ENCODE measurements at places on chromosomes 1 and 21.

GRCh38 chr1:54255026-54255702, 55.2 kb downstream of the MRPL37 start:
- DNase-seq = no peak

GRCh38 chr1:164510435-164510834, 48.5 kb upstream of the PBX1 start:
- no peak for DNase-seq

- DNase-seq = no peak
Measured at GRCh38 chr1:156276532-156276931, 6.1 kb downstream of the SMG5 start.

- peak; percentile 36 for DNase-seq
Measured at GRCh38 chr1:175157200-175157599, 35.4 kb downstream of the KIAA0040 start.

- DNase-seq = no peak
Measured at GRCh38 chr1:229058729-229059128, 212.2 kb upstream of the RAB4A start.

GRCh38 chr1:54934869-54935268, 45.6 kb upstream of the TMEM61 start:
- DNase-seq = no peak

GRCh38 chr21:26179501-26179900, 8.9 kb upstream of the APP start:
- DNase-seq = no peak

- DNase-seq = no peak
Measured at GRCh38 chr1:196098000-196098399, 510.2 kb downstream of the KCNT2 start.

- no peak for DNase-seq
Measured at GRCh38 chr1:156060937-156061636, at the start of gene RAB25. Gene RAB25, plus strand, starts transcription at chr1:156061160. Its CDS starts 241 bp downstream, at chr1:156061401.

GRCh38 chr1:25568834-25569596, 25.6 kb downstream of the LDLRAP1 start:
- peak; percentile 66 for DNase-seq

GRCh38 chr1:111511370-111511769, 7.9 kb upstream of the ADORA3 start:
- no peak for DNase-seq
